ENCODE measurements at places on chromosomes 3 and 15. TPM values are rescaled to one million over a fixed set of nuclear protein-coding genes. Genes with fewer than 3 reads are reported as not detected.

Gene PLA2G4B
- 2.1 TPM for total RNA-seq

Gene OR5AC2
- total RNA-seq: not detected

Gene SLC22A13
- 0.13 TPM for total RNA-seq

Gene FBXW12
- not detected for total RNA-seq

Gene HTR3E
- total RNA-seq: not detected

Gene AMIGO3
- total RNA-seq: 0.41 TPM

Gene SYNPR
- total RNA-seq: not detected

Gene PP2D1
- total RNA-seq: not detected

Gene SCG5
- 2.4 TPM for total RNA-seq

Gene ARRDC4
- 0.19 TPM for total RNA-seq

Gene MYO5C
- total RNA-seq: 5.4 TPM

Gene GOLGA8T
- total RNA-seq: 1.7 TPM

Gene NEK11
- 4.5 TPM for total RNA-seq

Gene NECTIN3
- total RNA-seq: 31.8 TPM

Gene SNTN
- total RNA-seq: not detected

Gene FMN1
- total RNA-seq: 0.25 TPM

Gene GPR15
- total RNA-seq: not detected

Gene TMEM202
- total RNA-seq: not detected

Gene ROBO1
- 9.1 TPM for total RNA-seq

Gene PLA2G4E
- not detected for total RNA-seq

Gene RHOV
- total RNA-seq: 6.0 TPM

Gene GXYLT2
- total RNA-seq: 1.6 TPM

Gene LRRC49
- total RNA-seq: 4.9 TPM

Gene HLTF
- 22.6 TPM for total RNA-seq

Gene WDR72
- total RNA-seq: 5.5 TPM

Gene FBXL2
- 8.0 TPM for total RNA-seq

Gene SLC22A14
- 0.03 TPM for total RNA-seq

Gene AEN
- total RNA-seq: 72.0 TPM

Gene ARF4
- 161 TPM for total RNA-seq

Gene COLQ
- 0.45 TPM for total RNA-seq

Gene CCDC39
- not detected for total RNA-seq

Gene GP9
- not detected for total RNA-seq

Gene CTDSPL
- 8.9 TPM for total RNA-seq

Gene CELSR3
- 4.5 TPM for total RNA-seq

Gene SOX2
- 0.74 TPM for total RNA-seq

Gene RPN1
- total RNA-seq: 180 TPM

Gene IL17RB
- 1.1 TPM for total RNA-seq

Gene ANKRD34C
- not detected for total RNA-seq

Gene BFSP2
- not detected for total RNA-seq

Gene LNP1
- total RNA-seq: 0.77 TPM

Gene RLBP1
- total RNA-seq: not detected

Gene SPATA12
- total RNA-seq: 0.47 TPM

Gene NOX5
- total RNA-seq: 0.24 TPM

Gene PLIN1
- total RNA-seq: 0.08 TPM

Gene TLR9
- total RNA-seq: 0.05 TPM

All from A549 treated with CORT108297 at 1 μM for 4 hours (cell line).